Esophagus squamous epithelium (tissue), 5 donors: ENCODE measurements at places on chromosomes 3 and 15. TPM values are rescaled to one million over a fixed set of nuclear protein-coding genes. Genes with fewer than 3 reads are reported as not detected.

DNA sequence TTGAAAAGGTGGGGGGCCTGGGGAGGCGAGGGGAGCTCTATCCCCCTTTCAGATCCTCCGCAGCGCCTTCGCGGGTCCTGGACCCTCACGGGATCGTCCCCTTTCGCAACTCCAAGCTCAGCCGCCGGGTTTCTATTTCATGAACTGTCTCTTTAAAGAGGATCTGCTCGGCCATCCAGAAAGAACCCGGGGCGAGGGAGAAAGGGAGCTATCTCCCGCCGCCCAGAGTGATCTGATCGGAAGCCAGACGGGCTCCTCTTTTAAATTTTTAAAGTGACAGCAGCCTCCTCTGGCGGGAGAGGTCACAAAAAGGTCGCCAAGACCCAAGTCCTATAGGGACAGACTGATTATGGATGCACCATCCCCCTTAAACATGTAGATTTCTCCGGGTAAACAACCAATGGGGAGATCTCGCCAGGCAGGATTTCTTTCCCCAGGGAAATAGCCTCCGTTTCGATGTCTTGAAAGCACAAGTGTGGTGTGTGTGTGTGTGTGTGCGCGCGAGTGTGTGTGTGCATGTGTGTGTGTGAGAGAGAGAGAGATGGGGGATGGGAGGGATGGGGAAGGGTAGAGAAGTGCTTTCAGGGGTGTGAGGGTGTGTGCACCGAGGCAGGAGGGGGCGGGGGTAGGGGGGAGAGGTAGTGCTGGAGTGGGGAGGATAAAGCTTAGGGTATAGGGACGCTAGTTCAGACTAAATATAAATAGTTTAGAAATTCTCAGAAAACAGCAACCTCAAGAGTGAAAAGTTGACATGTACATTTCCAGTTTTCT is 516.1 kb downstream of the MECOM start:
- DNase-seq: no peak

GRCh38 chr3:63655519-63655918 is 3.0 kb downstream of the SNTN start:
- no peak for DNase-seq

DNA sequence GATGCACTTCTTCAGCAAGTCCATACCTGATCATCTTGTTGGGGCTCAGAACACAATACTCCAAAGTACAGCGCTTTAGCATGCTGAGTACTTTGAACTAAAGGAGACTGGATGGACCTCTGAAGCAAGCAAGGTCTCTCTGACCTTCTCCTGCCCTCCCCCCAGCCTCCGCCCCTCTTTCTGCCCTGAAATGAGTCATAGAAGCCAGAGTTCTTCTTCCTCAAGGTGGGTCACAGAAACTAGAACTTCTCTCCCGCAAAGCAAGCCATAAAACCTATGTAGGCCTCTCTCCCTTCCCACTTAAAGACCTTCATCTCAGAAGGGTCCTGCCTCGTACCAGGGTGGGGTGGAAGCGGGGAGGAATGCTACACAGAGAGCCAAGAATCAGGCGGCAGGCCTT is 230.5 kb upstream of the PROK2 start:
- no peak for DNase-seq

DNA sequence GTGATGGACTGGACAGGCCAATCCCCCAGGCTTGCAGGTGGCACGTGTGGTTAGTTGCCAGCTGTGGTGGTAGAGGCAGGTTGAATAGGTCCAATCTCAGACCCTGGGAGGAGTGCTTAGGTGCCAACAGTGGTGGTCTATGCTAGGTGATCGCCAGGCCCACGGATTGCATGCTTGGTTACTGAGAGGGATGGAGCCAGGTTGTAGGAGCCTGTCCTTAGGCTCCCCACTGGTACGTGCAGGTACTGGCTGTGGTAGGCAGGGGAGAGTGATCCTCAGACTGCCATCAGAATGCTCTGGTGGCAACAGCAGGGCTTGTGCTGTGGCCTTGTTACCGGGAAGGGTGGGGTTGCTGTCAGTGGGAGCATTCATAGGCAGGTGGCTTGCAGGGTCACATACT is 44.7 kb downstream of the NCK1 start:
- no peak for DNase-seq

DNA sequence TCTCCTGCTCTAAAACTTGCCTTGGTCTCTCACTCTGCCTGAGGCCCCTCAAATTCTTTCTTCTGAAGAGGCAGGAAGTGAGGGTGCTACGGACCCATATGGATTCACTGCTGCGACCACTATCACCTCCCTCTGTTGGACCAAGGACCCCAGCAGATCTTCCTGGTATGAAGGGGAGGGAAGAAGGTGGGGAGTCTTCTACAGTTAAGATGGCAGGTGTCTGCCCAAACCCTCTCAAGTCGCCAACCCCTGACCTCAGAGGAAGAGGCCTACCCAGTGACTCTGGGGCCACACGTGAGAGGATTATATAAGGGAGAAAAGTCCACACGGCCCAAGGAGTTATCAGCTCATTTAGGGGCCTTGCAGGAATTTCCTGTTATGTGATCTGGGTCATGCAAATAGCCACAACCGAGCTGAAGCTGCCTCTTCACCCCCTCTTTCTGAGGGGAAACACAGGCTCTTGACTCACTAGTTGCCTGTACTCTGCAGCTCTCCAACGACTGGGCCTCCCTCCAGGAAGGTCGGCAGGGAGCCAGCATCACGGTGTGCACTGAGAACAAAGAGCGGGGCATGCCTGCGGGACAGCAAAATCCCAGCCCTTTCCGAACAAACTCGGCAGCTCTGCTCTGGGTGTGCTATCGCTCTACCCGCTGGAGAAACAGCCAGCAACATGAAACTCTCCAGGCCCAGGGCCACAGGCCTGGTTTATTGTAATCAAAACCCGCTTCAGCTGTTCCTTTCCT is 116.0 kb downstream of the XXYLT1 start:
- no peak for DNase-seq

Gene EPHB1
- total RNA-seq: 0.44 TPM

GRCh38 chr3:33590541-33590940 is 127.5 kb downstream of the CLASP2 start:
- DNase-seq: no peak

DNA sequence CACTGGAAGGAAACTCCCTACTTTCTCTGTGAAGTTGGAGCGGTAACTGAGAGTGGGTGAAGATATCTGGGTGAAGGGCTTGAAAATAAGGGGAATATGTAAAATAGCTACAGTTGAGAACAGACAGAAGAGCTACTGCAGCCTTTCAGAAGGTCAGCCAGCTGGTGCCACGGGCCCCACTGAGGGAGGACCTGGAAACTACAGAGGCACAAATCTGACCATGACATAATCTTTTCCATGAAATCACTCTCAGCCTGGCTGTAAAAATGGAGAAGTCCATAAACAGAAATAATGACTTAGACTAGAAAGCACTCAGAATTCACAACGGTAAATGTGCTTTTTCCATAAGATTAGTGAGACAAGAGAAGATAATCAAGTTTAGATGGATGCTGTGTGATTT is 46.4 kb downstream of the ST3GAL6 start:
- DNase-seq: no peak

Gene ALDH1A3
- total RNA-seq: 36.9 TPM

GRCh38 chr3:4829031-4829394 is 150.2 kb upstream of the BHLHE40 start:
- DNase-seq: no peak

DNA sequence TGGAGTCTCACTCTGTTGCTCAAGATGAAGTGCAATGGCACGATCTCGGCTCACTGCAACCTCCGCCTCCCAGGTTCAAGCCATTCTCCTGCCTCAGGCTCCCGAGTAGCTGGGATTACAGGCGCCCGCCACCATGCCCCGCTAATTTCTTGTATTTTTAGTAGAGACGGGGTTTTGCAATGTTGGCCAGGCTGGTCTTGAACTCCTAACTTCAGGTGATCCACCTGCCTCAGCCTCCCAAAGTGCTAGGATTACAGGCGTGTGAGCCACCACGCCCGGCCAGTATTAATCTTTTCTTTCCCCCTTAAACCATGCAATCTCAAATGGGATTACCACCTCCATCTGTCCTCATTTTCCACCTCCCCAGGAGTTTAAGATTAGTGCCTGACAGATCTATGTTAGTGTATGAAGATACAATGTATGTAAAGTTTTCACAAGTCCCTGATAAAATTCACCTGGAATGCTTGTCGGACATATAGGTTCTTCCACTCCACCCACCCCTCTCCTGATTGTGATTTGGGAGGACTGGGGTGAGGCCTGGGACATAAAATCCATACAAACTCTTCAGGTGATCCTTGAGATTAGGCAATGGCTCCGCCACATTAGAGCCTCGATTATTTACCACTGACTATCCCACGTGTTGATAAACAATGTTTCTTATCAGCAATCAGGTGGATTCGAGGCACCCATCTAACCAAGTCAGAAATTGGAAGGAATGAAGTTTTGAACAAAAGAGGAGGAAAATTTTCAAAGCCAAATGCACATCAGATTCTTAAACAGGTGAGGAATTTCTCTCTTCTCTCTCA is 1.2 kb downstream of the PARL start:
- DNase-seq: no peak

DNA sequence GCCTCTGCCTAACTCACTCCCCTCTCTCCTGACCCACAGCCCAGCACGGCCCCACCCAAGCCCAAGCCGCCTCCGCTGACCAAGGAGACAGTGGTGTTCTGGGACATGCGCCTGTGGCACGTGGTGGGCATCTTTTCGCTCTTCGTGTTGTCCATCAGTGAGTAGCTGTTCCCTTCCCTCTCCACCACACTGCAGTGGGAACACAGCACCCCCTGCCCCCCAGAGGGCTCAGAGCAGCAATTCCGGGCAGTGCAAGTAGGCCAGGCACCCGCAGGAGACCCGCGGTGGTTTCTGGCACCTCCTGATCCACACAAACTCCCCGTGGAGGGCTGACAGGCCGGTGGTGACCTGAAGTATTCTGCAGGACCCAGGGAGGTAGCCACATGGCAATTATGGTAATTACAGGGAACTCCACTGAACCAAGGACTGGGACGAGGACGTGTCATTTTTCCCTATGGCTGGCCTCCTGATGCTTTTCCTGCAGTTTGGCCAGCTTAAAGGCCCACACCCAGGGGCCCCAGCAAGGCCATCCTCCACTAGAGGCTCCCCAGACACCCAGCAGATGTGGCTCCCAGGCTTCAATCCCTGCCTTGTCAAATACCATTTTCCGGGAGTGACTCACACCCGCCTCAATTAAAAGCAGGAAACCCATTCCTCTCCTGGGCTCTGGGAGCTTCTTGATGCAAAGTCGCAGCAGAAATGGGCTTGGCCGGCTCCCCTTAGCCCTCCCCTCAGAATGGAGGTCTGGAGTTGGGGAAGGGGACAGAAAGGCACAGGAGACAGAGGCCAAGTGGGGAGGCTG is 4.8 kb downstream of the TMIE start:
- DNase-seq: no peak

Gene SLC28A1
- not detected for total RNA-seq

- no peak for DNase-seq
Observed at GRCh38 chr3:120846073-120846472, 61.9 kb upstream of the STXBP5L start.

DNA sequence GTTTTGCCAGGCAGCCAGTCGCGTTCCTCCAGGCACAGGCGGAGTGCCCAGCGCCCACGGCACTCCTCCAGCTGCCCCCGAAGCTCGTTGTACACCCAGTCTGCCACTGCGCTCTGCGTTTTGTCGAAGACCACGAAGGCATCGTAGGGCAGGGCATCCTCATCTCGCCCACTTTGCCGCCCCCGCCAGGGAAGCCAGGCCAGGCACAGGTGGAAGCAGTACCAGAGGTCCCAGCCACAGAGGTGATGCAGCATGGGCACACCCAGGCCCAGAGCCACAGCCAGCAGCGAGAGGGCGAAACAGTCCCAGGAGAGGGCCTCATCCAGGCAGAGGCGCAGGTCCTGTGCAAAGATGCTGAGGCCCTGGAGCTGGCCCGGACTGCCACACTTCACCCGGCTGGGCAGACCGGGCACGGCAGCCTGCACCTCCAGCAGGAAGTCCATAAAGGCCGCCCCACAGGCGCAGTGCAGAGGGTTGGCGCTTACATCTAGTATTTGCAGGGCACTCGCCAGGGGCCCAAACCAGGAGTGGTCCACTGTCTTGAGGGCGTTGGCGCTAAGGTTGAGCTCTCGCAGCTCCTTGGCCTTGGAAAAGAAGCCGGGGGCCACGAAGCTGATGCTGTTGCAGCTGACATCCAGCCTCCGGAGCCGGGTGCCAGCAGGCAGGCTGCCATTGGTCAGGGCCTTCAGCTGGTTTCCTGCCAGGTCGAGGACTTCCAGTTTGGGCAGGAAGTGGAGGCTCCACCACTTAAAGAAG is 3.7 kb downstream of the TLR9 start:
- no peak for DNase-seq

- DNase-seq: no peak
Observed at GRCh38 chr3:197364410-197365071, 66.1 kb upstream of the DLG1 start.

- DNase-seq: no peak
Observed at GRCh38 chr15:78654272-78654671, 13.3 kb upstream of the CHRNB4 start.

Gene ZNF620
- 1.3 TPM for total RNA-seq

GRCh38 chr3:45923755-45924154 is 19.5 kb upstream of the CXCR6 start:
- DNase-seq: no peak

DNA sequence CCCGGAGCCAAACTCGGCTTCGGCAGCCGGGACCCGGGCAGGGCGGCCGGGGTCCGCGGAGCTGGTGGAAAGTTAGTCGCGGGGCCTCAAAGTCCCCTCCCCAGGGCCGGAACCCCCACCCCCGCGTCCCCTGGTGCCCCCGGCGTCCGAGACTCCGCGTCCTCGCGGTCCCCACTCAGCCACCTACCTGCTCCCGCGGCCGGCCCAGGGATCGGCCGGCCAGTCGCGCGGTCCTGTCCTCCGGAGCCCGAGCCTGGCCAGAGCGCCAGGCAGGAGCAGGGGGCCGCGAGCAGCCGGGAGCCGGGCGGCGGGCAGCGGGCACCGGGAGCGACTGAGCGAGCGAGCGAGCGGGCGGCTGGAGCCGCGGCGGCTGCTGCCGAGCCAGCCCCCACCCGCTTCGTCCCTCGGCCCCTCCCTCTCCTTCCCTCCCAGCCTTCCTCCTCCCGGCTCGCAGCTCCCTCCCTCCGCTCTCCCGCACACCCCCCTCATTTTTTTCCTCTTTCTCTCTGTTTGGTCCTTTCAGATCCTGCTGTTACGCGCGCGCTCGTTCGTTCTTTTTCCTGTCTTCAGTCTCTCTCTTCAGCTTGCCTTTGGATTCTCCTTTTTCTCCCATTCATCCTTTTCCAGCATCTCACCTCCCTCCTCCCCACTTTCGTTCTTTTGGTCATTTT is at the start of gene MEGF11:
Gene MEGF11, minus strand, starts transcription at position 333 of the 671 bp plus-strand sequence. CDS start 125,347 bp downstream, outside the sequence.
- no peak for DNase-seq

- no peak for DNase-seq
Observed at GRCh38 chr3:46371519-46372340, 984 bp downstream of the CCR5 start.

GRCh38 chr3:51955893-51956770 is 951 bp downstream of the GPR62 start:
- DNase-seq: no peak

GRCh38 chr15:26894181-26894580 is 27.3 kb downstream of the GABRA5 start:
- no peak for DNase-seq

- no peak for DNase-seq
Observed at GRCh38 chr15:63519548-63520178, 15.3 kb downstream of the USP3 start.

GRCh38 chr3:49519296-49519695 is 35.0 kb upstream of the BSN start:
- no peak for DNase-seq
